CD4-positive, alpha-beta T cell treated with Interleukin-6 at 100 ng/mL for 8 hours (primary cell): ENCODE measurements at places on chromosomes 13 and 19.

DNA sequence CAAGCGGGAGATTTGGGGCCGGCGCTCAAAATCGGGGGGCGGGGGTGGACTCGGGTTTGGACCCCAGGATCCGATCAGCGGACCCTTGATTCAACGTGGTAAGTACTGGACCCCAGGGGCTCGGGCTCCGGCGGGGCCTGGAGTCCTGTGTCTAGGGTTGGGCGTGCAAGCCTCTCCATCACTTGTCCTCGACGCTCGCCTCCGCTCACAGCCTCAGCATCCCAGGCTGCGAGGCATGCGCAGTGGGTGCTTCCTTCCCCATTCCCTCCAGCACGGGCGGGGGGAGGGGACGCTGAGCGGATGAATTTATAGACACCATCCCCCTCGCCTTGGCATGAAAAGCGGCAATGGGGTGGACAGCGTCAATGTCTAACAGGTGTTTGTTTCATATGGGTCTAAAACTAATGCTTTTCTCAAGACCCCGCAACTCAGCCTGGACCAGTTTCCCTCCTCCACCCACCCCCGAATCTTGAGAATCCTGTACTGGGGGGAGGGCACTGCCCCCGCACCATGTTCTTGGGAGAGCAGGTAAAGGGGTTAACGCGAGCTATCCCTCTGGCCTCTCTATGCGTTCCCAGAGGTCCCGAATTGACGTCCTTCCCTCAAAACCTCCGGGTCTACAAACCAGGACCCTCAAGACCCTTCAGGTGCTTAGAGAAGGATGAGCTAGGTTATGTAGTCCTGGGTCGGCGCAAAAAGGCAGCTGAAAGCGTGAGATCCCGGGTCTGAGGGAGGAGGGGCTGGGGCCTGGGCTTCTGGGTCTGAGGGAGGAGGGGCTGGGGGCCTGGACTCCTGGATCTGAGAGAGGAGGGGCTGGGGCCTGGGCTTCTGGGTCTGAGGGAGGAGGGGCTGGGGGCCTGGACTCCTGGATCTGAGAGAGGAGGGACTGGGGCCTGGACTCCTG lies 579 bp downstream of the CPT1C start:
- DNase-seq, result peak; percentile 40

- DNase-seq, result peak; percentile 3
Observed at GRCh38 chr19:45972081-45972946, 1.4 kb downstream of the NOVA2 start.

DNA sequence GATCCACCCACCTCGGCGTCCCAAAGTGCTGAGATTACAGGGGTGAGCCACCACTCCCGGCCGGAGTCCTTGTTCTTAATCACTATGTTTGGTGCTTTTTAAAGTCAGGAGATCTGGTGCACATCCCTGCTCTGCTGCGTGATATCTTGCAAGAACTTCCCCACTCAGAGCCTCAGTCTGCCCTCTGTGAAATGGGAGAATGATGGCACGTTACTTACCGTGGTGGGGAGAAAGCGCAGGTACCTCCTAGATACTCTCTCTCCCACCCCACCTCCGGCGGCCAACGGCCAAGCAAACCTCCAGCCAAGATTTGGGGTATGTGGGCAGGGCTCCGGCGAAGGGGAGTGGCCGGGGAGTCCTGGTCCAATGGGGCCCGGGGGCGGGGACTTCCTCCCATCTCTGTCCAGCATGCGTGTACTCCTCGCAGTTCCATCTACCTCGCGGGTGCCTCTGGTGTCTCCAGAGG lies at the start of gene RYR1:
Gene RYR1 (plus strand): TSS at position 424 of the 466 bp plus-strand sequence. CDS start 139 bp downstream, outside the sequence.
- peak; percentile 20 for DNase-seq

DNA sequence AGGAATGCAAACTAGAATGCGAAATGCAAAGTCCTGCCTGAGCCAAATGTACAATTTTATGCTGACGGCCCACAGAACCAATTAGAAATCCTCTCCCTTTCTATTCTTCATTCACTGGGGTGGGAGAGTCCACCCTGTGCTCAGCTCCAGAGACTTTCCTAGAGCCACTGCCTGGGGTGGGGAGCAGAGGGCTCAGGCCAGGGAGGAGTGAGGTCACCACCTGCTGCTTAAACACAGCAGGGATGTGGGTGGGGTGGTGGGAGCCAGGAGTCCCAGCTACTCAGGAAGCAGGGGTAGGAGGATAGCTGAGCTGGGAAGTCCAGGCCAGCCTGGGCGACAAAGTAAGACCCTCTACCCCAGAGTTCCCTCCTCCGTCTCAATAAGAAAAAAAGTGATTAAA lies 26.9 kb upstream of the ZNF83 start:
- no peak for DNase-seq

- peak; percentile 80 for DNase-seq
Observed at GRCh38 chr19:17292301-17293074, 10.7 kb downstream of the ABHD8 start.

GRCh38 chr13:74288361-74288911 lies 154.2 kb upstream of the KLF12 start:
- DNase-seq, result peak; percentile 26

DNA sequence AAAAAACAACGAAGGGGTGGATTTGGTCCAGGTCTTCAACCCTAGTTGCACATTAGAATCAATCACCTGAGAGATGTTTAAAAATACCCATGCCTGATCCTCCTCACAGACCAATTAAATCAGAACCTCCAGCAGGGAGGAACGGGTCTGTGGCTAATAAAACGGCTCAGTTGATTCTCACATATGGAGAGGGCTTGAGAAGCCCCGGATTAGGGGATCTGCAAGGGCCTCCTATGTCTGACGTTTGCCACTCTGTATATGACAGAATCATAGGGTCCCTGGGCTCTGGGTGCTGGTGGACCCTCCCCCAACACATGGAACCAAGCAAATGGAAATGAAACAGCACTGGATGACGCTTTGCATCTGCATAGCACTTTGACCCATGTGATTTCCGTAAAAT lies 36.7 kb upstream of the C13orf42 start:
- no peak for DNase-seq

GRCh38 chr13:24683351-24683750 lies 3.1 kb downstream of the ATP12A start:
- no peak for DNase-seq

GRCh38 chr19:40718774-40719391 lies 2.0 kb downstream of the ITPKC start:
- no peak for DNase-seq

- DNase-seq, result no peak
Observed at GRCh38 chr13:99155821-99156220, 44.8 kb upstream of the UBAC2 start.

DNA sequence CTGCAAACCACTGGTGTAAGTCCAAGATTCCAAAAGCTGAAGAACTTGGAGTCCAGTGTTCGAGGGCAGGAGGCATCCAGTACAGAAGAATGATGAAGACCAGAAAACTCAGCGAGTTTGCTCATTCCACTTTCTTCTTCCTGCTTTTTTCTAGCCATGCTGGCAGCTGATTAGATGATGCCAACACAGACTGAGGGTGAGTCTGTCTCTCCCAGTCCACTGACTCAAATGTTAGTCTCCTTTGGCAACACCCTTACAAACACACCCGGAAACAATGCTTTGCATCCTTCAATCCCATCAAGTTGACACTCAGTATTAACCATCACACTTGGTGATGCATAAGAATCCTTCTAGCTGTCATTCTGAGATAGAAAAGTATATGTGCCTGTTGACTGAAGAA lies 1504.6 kb downstream of the EFNB2 start:
- DNase-seq, result no peak

- no peak for DNase-seq
Observed at GRCh38 chr13:94722609-94723345, 10.4 kb upstream of the SOX21 start.

GRCh38 chr13:95262837-95263384 lies 38.3 kb downstream of the ABCC4 start:
- DNase-seq, result no peak

- DNase-seq, result peak; percentile 55
Observed at GRCh38 chr13:41500511-41500910, 43.2 kb downstream of the RGCC start.

GRCh38 chr19:42965176-42965575 lies 28.2 kb upstream of the PSG7 start:
- no peak for DNase-seq

- DNase-seq, result no peak
Observed at GRCh38 chr19:30161021-30161655, 211.0 kb upstream of the ZNF536 start.

DNA sequence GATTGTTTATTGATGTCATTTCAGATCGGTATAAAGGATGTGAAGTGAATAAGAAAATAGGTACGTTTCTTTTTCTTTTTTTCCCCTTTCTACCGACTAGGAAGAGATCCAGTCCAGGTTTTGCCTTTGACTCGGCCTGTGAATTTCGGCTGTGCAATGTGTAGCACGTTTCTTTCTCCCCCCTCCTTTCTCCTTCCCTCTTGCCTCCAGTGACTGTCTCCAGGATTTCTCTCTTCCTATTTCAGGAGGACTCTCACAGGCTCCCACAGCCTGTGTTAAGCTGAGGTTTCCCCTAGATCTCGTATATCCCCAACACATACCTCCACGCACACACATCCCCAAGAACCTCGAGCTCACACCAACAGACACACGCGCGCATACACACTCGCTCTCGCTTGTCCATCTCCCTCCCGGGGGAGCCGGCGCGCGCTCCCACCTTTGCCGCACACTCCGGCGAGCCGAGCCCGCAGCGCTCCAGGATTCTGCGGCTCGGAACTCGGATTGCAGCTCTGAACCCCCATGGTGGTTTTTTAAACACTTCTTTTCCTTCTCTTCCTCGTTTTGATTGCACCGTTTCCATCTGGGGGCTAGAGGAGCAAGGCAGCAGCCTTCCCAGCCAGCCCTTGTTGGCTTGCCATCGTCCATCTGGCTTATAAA lies at the start of gene GPC6:
Gene GPC6 (plus strand): TSS at position 185 of the 657 bp plus-strand sequence.
- no peak for DNase-seq

GRCh38 chr19:6221220-6221877 lies 58.4 kb downstream of the MLLT1 start:
- no peak for DNase-seq

- DNase-seq, result no peak
Observed at GRCh38 chr13:93955904-93956303, 523.6 kb downstream of the DCT start.

DNA sequence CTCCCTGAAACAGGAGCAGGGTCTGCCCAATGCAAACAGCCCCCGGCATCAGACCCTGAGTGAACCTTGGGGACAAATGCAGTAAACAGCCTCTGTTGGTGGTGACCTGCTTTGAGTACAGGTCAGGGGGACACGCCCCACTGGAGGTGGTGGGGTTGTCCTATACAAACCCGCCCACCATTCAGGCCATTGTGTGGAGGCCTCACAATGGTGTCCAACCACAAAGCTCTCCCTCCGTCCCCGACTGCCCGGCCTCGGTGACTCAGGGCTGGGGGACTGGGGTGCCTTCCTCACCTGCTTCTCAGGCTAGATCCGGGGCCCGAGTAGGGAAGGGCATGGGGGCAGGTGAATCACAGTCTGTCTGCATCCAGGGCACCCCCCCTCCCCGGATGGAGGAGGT lies 1.5 kb downstream of the MUC16 start:
- no peak for DNase-seq

DNA sequence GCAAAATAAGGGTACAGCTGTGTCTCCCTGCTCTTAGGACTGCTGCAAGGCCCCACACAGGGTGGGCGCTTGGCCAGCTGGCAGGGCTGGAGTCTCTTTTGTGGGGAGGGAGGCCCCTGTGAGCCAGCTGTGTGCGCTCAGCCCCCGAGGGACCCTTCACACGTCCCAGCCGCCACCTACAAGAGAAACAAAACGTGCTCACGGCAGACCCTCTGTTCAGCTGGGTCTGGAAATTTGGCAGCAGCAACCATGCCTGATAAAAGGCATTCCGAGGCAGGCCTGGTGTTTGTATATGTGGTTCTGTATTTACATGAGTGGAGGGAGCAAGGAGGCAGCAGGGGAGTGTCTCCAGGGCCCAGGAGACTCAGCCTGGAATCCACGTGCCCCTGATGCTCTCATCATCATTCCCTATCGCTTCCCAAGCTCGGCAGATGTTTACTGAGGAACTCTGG lies 49.7 kb downstream of the CRTC1 start:
- DNase-seq, result no peak

DNA sequence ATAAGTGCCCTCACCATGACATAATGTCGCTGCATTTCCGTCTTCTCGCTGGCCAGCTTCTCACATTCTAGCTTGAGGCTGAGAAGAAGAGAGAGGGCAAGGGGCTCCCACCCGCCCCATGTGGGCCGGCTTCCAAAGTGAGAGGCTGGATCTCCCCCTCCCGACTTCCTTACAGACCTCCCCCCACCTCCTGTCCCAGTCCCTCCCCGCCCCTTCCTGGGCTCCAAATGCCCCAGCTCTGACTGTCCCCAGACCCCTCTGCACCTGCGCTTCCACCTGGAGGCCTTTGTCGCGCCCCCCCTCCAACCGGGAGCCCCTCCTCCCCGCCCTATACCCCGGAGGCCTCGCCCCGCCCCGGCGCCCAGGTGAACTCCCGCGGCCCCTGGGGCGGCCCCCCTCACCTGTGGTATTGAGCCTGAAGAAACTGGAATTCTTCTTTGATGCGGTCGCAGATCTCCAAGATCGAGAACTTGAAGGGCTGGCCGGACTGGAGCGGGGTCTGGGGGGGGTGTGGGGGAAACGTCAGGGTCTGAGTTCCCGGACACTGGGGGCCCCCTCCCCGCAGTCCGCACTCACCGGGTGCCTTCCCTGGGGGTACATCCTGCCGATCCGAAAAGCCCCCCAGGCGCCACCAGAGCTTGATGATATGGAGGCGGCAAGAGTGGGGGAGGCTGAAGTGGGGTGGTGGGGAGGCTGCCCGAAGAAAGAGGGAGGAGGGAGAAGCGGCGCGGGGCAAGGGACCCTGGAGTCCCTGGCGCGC lies 595 bp downstream of the TLE2 start:
- no peak for DNase-seq

DNA sequence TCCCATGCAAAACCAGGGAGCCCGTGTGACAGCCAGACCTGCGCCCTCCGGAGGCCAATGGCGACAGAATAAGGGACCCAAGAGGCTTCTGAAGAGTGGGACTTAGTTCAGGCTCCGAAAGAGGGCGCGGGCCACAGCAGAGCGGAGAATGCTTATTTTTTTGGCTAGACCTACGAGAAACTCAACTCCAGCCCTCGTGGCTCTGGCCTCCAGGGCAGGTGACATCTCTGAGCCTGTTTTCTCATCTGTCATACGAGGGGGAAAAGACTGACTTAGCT lies 23.0 kb downstream of the DPP9 start:
- DNase-seq, result no peak

- DNase-seq, result no peak
Observed at GRCh38 chr13:72850959-72851677, 69.2 kb downstream of the PIBF1 start.

GRCh38 chr19:54449701-54450069 lies 686 bp downstream of the LENG8 start:
- DNase-seq, result no peak

GRCh38 chr13:97145057-97145456 lies 77.1 kb upstream of the MBNL2 start:
- no peak for DNase-seq
